ENCODE measurements at places on chromosomes 11 and 22.

DNA sequence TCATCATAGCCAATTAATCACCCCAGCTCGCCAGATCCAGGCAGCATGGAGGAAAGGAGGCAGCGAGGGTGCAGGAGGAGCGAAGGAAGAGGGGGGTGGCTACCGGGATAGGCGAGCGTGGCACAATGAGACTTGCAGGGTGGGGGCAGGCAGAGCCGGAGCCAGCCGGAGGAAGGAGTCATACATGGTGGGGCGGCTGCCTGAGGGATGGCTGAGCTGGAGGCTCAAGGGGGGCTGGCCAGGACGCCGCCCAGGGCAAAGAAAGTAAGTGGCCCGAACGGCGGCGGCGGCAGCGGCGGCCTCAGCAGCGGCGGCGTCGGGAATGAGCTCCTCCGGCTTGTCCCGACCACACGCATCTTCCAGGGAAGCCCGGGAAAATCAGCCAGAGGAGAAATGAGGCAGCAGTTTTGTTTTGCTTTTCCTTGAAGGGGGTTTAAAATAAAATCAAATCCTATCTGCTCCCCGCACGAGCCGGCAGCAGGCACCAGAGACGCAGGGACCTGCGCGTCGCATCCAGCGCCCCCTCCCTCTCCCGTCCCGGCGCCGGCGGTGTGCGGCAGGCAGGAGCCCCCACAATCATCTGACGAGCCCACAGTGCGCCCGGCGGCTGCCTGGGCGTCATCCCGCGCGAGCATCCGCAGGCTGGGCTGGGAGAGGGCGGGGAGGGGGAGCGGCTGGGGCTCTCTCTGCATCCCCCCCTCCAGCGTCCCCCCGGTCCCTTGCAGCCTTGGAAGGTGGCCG is 263.6 kb downstream of the CTTN start:
- DNase-seq, result no peak

GRCh38 chr11:44805596-44805995 is 78.8 kb downstream of the TSPAN18 start:
- no peak for DNase-seq

- no peak for DNase-seq
Observed at GRCh38 chr22:47084226-47084625, 321.8 kb downstream of the TBC1D22A start.

- DNase-seq, result no peak
Observed at GRCh38 chr22:36101756-36102155, 58.8 kb downstream of the APOL3 start.

All from fibroblast of pulmonary artery (primary cell).